ENCODE measurements at places on chromosomes 6 and 20. TPM values are rescaled to one million over a fixed set of nuclear protein-coding genes. Genes with fewer than 3 reads are reported as not detected.
A peak's percentile ranks its signal among the peaks of the same experiment; 100 is the strongest.

GRCh38 chr20:57417051-57417689 is 26.0 kb downstream of the RBM38 start:
- DNase-seq, result no peak
- no peaks in the 10 kb centered on the region for H3K36me3 ChIP-seq
- no peaks in the 10 kb centered on the region for H3K27me3 ChIP-seq

- DNase-seq, result no peak
- no peak overlapping the region for H3K27ac ChIP-seq
- H3K4me3 ChIP-seq, result peak overlapping the region; percentile 73
Observed at GRCh38 chr6:1611572-1612298, 2.0 kb downstream of the FOXC1 start.

MAP7 gene
- 0.72 TPM for total RNA-seq

DNA sequence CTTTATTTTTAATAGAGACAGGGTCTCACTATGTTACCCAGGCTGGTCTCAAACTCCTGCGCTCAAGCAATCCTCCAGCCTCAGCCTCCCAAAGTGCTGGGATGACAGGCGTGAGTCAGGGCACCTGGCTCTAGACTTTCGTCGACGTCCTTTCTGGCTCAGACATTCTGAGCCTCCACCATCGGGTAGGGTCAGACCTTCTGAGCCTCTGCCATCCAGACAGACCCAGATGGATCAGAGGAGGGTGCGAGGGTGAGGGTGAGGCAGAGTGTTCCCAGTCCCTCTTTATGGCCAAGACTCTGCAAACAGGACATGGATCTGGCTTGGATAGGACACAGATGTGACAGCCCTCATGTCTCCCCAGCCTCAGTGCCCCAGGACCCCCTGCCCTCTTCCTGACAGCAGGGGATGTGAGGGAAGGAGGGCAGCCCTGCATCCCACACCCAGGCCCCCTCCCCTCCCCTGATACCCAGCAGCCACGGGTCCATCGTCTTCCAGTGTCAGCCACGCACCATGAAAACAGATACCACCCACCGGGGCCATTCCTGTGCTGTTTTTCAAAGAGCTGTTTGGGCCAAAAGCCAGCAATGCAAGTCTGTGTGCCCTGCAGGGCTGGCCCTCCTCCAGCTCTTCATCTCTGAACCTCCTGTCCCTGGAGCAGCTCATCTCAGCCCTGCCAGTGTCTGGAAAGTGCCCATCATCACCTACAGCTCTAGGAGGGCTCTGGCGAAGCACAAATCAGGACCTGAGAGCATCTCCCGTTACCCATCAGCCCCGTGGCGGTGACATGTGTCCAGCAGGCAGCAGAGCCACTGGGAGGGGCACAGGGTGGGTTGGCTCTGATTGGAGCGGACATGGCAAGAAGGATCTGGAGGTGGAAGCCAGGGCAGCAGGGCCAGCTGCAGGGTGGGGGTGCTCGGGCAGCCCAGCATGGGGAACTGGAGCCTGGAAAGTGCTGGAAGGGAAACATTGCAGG is 208.4 kb downstream of the PREX1 start:
- H3K27me3 ChIP-seq, result no peaks in the 10 kb centered on the region
- peaks cover 14% of the 10 kb centered on the region for H3K4me1 ChIP-seq
- no peak for DNase-seq
- peaks cover 9% of the 10 kb centered on the region for H3K36me3 ChIP-seq
- no peak overlapping the region for H3K27ac ChIP-seq
- H3K4me3 ChIP-seq, result no peak overlapping the region

EPHA7 gene
- total RNA-seq, result not detected

- no peaks in the 10 kb centered on the region for H3K36me3 ChIP-seq
- no peak overlapping the region for H3K4me3 ChIP-seq
- no peak overlapping the region for H3K27ac ChIP-seq
- no peak for DNase-seq
- H3K4me1 ChIP-seq, result no peaks in the 10 kb centered on the region
- H3K27me3 ChIP-seq, result no peaks in the 10 kb centered on the region
Observed at GRCh38 chr20:53296025-53296424, 297.6 kb downstream of the ZNF217 start.

PSORS1C2 gene
- total RNA-seq, result not detected

SLC24A3 gene
- total RNA-seq, result 0.25 TPM

DNA sequence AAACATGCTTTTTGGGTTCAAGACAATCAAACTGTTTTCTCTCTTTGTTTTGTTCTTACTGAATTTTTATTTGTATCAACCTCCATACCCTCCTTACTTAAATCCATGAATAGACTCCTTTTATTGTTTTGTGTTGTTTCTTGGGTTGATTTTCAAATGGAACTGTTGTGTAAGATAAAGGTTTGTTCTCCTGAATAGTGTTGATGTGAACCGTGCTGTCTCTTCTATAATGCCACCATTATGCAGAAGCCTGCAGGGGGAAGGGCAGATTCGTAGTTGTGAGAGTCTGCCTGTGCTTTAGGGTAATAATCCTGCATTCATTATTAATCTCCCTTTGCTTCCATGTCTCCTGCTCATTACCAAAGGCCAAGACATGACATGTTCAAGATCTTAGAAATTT is 105.9 kb downstream of the CDKAL1 start:
- H3K4me1 ChIP-seq, result no peaks in the 10 kb centered on the region
- peaks cover 6% of the 10 kb centered on the region for H3K36me3 ChIP-seq
- H3K27me3 ChIP-seq, result no peaks in the 10 kb centered on the region
- DNase-seq, result no peak
- no peak overlapping the region for H3K27ac ChIP-seq
- no peak overlapping the region for H3K4me3 ChIP-seq

DNA sequence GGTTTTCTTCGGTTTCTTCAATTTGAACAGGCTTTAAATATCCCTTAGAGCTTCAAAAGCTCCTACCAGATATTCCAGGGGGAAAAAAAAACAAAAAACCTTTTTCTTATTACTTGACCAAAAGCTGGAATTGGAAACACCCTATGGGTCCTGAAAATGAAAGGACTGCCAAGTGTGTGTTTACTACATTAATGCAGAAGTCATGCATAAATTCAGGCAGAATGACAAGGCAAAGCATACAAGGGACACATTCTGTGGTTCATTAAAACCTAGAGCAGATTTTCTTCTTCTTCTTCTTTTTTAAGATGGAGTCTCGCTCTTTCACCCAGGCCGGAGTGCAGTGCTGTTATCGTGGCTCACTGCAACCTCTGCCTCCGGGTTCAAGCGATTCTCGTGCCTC is 119.1 kb downstream of the GMDS start:
- no peaks in the 10 kb centered on the region for H3K27me3 ChIP-seq
- no peak for DNase-seq
- peaks cover 6% of the 10 kb centered on the region for H3K4me1 ChIP-seq
- no peaks in the 10 kb centered on the region for H3K36me3 ChIP-seq
- no peak overlapping the region for H3K4me3 ChIP-seq

DNA sequence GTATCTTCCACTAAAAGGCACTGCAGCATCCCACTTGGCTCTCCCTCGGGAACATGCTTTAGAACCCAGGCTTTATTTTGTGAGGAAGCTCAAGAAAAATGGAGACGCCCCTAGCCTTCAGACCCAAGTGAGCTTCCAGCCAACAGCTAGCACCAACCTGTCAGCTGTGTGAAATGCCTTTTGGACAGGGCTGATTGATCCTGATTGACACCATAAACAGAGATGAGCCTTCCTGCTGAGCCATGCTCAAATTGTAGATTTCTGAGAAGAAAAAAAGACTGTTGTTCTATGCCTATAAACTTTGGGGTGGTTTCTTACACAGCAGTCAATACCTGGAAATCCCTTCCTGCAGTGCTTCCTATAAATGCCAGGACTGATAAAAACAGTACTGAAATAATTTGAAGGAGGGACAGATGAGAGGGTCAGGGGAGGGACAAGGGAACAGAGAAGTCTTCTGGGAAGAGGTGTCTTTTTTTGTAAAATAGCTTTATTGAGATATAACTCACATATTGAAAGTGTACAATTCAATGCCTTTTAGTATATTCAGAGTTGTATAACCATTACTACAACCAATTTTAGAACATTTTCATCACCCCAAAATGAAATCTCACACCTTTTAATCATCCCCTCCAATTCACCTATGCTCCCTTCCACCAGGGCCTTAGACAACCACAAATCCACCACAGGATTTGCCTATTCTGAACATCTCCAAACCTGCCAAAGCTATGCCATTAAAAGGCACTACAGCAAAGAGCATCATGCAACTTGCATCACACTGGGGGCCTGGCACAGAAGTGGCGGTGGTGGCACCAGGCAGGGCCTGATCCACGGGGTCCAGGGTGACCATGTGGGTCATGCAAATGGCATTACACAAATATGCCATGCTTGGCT is 2.7 kb upstream of the STK4 start:
- H3K4me1 ChIP-seq, result peaks cover 32% of the 10 kb centered on the region
- DNase-seq, result no peak
- no peaks in the 10 kb centered on the region for H3K27me3 ChIP-seq
- H3K36me3 ChIP-seq, result no peaks in the 10 kb centered on the region

GRCh38 chr20:23654000-23654399 is 16.2 kb upstream of the CST3 start:
- H3K4me3 ChIP-seq, result no peak overlapping the region
- no peak for DNase-seq
- no peaks in the 10 kb centered on the region for H3K27me3 ChIP-seq
- H3K4me1 ChIP-seq, result no peaks in the 10 kb centered on the region
- H3K36me3 ChIP-seq, result no peaks in the 10 kb centered on the region

FOXA2 gene
- total RNA-seq, result not detected

GRCh38 chr6:33952016-33952415 is 148.2 kb upstream of the MLN start:
- DNase-seq, result no peak
- no peak overlapping the region for H3K4me3 ChIP-seq
- H3K27me3 ChIP-seq, result no peaks in the 10 kb centered on the region
- no peaks in the 10 kb centered on the region for H3K36me3 ChIP-seq

DNA sequence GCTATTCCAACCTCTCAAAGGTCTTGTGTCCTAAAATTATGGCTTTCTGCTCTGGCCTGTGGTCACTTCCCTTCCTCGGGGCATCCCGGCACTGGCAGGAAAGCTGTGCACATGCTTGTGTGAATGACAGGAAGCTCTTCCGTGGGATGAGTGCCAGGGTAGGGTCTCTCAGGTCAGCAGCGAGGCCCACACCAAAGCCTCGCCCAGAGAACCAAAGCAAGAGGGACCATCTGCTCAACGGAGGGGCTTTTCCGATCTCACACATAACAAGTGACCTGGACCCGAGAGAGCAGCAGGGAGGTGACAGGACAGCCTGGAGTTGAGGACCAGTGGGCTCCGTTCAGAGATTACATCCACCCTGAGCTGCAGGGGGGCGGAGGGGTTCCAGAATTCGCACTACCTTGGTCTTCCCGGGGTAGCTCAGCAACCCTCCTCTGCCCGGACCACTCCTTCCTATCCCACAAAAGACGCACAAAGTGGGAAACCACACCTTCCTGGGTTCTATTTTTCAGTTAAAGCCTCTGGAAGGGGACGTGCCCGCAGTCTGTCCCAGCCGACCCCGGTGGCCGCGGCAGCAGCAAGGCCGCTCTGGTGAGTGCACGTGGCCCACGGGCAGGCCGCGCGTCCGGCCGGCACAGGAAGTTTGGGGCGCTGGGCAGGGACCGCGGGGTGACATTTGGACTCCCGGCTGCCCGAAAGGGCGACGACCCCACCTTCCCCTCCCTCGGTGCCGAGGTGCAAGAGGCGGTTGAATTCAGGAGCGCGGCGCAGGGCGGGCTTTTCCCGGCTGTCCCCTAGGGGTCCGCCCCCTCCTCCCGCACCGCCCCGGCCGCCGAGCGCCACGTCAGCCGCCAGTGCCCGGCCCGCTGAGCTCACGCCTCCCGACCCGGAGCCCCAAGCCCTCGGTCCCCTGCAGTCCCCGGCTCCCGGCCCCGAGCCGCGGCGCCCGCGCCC is 988 bp downstream of the TXNDC5 start:
- no peaks in the 10 kb centered on the region for H3K36me3 ChIP-seq
- peaks cover 3% of the 10 kb centered on the region for H3K27me3 ChIP-seq
- H3K4me1 ChIP-seq, result peaks cover 12% of the 10 kb centered on the region
- peak overlapping the region; percentile 48 for H3K4me3 ChIP-seq
- peak; percentile 5 for DNase-seq

SRMS gene
- not detected for total RNA-seq

VWA7 gene
- total RNA-seq, result 6.8 TPM

- DNase-seq, result no peak
- no peak overlapping the region for H3K27ac ChIP-seq
- H3K4me1 ChIP-seq, result no peaks in the 10 kb centered on the region
- H3K4me3 ChIP-seq, result no peak overlapping the region
- no peaks in the 10 kb centered on the region for H3K36me3 ChIP-seq
Observed at GRCh38 chr20:11057624-11058023, 383.8 kb upstream of the JAG1 start.

BEND6 gene
- not detected for total RNA-seq

DNA sequence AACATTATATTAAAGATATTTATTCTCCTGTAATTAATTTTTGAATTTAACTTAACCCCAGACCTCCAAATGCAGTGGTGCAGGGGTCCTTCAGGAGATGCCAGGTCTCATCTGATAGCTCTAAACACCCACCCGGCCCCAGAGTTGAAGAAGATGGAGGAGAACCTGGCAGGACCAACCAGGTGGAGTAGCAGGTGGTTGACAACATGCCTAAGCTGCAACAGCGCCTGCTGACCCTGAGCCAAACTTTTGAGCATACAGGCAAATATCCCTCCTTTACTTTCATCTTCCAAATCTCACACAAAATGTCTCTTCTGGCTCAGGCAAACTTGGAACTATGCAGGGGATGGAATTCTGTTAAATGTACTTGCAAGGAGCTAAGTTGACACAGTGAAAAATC is 145.3 kb upstream of the TCF21 start:
- H3K4me3 ChIP-seq, result no peak overlapping the region
- no peaks in the 10 kb centered on the region for H3K4me1 ChIP-seq
- no peak overlapping the region for H3K27ac ChIP-seq

ADTRP gene
- total RNA-seq, result 40.9 TPM

DNA sequence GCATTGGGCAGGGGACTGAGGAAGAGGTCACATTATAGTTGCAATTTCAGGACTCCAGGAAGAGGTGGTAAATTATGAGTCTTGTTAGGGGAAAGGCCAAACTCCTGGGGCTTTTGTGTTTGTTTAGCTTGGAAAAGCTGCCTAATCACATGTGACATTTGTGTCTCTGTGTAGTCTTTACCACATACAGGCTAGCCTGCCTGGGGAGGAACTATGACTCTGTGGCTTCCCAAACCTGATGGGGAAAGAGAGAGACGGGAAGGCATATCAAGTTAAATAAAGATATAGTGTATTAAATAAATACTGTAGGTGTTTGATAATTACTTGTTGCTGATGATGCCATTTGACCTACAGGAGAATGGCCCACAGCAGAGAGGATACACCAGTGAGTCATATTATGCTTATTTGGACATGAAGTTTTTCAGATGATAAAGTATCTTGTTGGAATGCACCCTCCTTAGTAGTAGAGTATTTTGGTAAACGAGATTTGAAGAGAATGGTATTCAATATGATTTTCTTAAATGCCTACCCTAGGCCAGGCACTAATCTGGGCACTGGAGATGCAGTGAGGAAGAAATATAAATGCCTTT is 4.0 kb downstream of the BLTP3A start:
- no peak overlapping the region for H3K27ac ChIP-seq
- H3K4me3 ChIP-seq, result no peak overlapping the region
- DNase-seq, result no peak

DNA sequence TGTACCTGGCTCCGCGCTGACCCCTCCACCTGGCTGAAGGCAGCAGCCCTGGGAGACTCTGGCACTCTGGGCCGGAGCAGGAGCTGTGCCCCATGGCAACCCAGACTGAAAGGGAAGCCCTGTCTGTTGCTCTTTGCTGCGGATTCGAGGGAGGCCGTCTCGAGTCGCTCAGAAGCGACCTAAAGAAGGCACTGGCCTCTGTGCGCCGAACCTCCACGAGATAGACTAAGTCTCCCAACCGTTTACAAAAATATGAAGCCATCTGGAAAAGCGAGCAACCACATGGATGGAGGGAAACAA is 10.5 kb upstream of the TBX18 start:
- DNase-seq, result no peak
- peaks cover 6% of the 10 kb centered on the region for H3K4me1 ChIP-seq
- H3K4me3 ChIP-seq, result no peak overlapping the region
- peaks cover 23% of the 10 kb centered on the region for H3K27me3 ChIP-seq
